Right lung (tissue), 10 donors: ENCODE measurements at places on chromosomes 1 and 21. TPM values are rescaled to one million over a fixed set of nuclear protein-coding genes. Genes with fewer than 3 reads are reported as not detected.

GRCh38 chr1:25707280-25708016 lies 90.9 kb downstream of the MAN1C1 start:
- no peak for DNase-seq

The KRTAP7-1 gene
- polyA plus RNA-seq, result not detected

DNA sequence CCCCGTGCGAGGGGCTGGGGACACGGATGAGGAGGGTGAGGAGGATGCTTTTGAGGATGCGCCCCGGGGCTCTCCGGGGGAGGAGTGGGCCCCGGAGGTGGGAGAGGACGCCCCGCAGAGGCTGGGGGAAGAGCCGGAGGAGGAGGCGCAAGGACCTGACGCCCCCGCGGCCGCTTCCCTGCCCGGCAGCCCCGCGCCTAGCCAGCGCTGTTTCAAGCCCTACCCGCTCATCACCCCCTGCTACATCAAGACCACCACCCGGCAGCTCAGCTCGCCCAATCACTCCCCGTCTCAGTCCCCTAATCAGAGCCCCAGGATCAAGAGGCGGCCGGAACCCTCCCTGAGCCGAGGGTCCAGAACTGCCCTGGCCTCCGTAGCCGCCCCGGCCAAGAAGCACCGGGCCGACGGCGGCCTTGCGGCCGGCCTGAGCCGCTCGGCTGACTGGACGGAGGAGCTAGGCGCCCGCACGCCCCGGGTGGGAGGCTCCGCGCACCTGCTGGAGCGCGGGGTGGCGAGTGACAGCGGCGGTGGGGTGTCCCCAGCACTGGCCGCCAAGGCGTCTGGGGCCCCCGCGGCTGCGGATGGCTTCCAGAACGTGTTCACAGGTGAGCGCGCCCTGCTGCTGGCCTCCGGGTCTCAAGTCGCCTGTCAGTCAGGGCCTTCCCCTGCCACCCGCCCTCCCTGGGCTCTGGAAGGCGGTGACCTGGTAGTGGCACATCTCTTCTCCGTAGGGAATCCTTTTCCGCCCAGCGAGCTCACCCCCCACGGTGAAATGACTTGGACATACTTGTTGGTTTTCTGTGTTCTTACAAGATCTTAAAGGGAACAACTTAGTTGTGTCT lies 1.7 kb downstream of the FMN2 start:
- DNase-seq, result no peak

DNA sequence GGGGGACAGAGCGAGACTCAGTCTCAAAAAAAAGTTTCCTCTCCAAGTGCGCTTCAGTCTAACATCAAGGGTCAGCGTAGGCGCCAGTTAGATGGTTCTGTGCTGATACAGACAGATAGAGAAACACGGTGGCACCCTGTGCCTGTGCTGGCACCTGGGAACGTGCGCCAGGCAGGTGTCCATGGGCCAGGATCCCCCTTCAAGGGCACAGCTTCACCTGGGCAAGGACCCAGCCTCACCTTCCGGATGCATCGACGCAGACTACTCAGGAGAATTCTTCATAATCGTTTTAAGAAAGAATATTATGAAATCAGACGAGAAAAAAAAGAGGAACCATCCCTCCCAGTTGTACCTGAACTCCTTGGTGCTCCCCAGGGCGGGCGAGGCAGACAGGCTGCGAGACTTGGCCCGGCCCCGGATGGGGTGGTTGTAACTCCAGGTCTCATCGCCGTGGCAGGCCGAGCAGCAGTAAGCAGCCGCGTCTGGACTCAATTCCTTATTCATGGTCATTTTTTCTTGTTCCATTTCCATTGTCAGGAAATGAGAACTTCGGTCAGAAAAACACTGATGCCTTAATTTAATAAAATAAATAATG lies 13.3 kb downstream of the NADK start:
- DNase-seq, result no peak

DNA sequence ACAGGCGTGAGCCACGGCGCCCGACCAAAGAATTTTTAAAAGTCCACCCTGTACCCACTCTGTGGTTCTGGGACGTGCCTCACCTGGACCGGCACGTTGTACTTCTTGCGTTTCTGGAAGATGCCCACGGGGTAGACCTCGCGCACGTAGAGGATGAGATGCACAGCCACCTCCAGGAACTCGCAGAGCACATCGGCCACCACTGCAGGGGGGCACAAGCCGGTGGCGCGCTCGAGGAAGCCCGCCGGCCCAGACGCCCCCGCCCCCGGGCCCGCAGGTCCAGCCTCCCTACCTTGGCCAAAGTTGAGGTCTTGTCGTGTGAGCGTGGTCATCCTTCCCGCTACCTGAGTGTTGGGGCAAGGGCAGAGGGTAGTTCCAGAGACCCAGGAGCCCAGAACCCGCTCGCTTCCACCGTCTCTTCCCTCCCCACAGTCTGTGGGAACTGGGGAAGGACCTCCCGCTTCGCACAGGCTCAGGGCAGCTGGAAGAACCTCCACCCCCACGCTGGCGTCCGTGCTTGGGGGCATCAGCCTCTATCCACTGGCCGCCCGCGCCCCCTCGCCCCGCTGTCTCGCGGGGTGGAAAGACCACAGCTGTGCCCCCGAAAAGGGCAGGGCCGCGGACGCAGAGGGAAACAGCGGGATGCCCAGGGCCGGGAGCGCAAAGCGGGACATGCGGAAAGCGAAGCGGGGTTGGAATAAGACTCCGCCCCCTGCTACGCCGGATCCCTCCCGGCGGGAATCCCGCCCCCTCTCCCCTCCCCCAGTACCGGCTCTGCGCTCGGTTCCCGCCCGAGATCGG lies 478 bp downstream of the MAD2L2 start:
- no peak for DNase-seq

GRCh38 chr1:41351262-41352151 lies 9.7 kb upstream of the FOXO6 start:
- no peak for DNase-seq

The PGLYRP4 gene
- polyA plus RNA-seq, result not detected

GRCh38 chr1:100724281-100724680 lies 4.7 kb downstream of the VCAM1 start:
- no peak for DNase-seq

DNA sequence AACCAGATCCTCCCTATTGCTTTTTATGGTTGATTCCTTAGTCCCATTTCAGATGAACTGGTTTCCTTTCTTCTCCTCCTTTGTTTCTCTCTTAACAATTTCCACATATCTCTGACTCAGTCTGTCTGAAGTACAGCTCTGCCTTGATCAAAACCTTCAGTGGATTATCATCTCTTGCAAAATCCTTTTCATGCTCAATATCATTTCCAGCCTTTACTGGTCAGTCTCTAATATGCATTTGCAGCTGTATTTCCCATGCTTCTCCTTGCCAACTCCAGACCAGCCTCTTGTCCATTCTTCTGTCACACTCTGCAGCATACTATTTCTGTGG lies 72.2 kb downstream of the SNX7 start:
- DNase-seq, result no peak

DNA sequence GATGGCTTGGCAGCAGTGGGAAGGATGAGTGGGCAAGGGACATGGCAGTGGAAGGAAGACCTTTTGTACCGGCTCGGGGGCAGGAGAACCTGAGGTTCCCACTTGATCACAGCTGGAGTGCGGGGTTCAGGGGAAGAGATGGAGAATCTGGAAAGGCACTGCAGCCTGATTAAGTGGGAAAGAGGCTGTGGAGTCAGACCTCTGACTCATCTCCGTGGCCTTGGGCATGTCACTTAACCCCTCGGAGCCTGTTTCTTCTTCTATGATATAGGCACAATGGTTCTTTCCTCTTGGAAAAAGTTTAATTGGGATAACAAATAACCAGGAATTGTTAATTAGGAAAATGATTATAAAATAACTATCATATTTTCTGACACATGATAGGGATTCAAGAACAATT lies 13.1 kb upstream of the TMEM61 start:
- no peak for DNase-seq

The FLG2 gene
- polyA plus RNA-seq, result 0.15 TPM
